ENCODE measurements at places on chromosomes 11 and 22. TPM values are rescaled to one million over a fixed set of nuclear protein-coding genes. Genes with fewer than 3 reads are reported as not detected.

DNA sequence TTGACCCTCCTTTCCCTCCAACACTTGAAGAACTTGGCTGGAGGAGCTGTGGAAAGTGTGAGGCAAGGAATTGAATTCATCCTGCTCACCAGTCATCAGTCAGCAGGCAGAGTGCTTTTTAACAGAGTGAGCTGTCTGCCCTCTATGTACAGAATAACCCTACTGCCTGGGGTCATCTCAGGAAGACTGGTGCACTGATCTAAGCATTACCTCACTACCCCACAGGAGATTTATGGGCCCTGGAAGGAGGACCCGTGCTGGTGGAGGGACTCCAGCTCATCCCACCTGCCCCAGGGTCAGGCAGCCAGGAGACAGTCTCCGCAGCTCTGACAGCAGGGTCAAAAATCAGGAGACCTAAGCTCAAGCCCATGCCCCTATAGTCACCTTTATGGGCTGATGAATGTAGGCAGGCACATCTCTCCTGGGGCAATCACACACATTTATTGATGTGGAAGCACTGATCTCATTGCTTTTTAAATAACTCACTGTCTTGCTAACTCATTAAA, 270.8 kb upstream of the SESN3 start:
- no peak for DNase-seq
- no peaks in the 10 kb centered on the region for H3K36me3 ChIP-seq
- no peak overlapping the region for H3K4me3 ChIP-seq
- H3K27ac ChIP-seq = no peak overlapping the region

The MYO7A gene
- total RNA-seq = 4.3 TPM

The FAT3 gene
- 0.66 TPM for total RNA-seq

The LIF gene
- 1.4 TPM for total RNA-seq

- H3K4me1 ChIP-seq = peaks cover 6% of the 10 kb centered on the region
- no peaks in the 10 kb centered on the region for H3K36me3 ChIP-seq
- H3K27me3 ChIP-seq = no peaks in the 10 kb centered on the region
- H3K4me3 ChIP-seq = no peak overlapping the region
- H3K27ac ChIP-seq = no peak overlapping the region
- no peak for DNase-seq
These were observed 65.9 kb downstream of the MED15 start for GRCh38 chr22:20573176-20573832.

DNA sequence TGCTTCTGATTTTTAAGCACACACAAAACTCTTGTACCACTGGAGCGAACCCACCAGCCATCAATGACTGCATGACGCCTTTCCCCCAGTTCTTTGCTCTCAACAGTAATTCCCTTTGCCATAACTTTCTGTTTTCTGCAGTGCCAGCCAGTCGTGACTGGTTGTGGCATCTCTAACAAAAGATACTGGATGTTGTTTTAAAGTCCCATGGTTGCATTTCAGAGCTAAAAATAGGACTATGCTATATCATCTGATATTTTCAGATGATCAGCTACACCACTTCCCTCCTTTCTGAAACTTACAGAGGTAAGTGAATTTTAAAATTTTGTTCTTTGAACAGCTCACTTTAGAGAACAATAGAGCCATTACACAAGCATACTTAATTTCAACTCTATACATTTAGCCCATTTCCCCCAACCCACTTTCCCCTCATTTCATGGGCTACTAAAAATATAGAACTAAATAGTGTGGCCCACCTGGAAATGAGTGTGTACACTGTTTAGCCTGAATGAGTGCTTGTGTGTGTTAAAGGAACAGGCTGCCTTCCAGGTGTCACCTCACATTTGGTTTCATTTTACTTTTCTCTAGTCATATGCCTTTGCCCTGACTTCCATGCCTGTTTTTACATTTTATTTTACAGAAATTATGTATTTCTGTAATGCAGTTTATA, 136.9 kb upstream of the ZC3H12C start:
- H3K4me3 ChIP-seq = no peak overlapping the region
- peaks cover 3% of the 10 kb centered on the region for H3K27me3 ChIP-seq
- H3K36me3 ChIP-seq = no peaks in the 10 kb centered on the region
- H3K4me1 ChIP-seq = no peaks in the 10 kb centered on the region

- no peaks in the 10 kb centered on the region for H3K36me3 ChIP-seq
- peak overlapping the region; percentile 95 for H3K27ac ChIP-seq
- DNase-seq = no peak
- H3K4me3 ChIP-seq = no peak overlapping the region
These were observed 56.6 kb upstream of the PRDM11 start for GRCh38 chr11:45089676-45090499.

GRCh38 chr22:38246692-38247091, 26.1 kb downstream of the TMEM184B start:
- DNase-seq = peak; percentile 50
- peak overlapping the region; percentile 82 for H3K27ac ChIP-seq
- H3K36me3 ChIP-seq = no peaks in the 10 kb centered on the region
- no peaks in the 10 kb centered on the region for H3K4me1 ChIP-seq
- no peak overlapping the region for H3K4me3 ChIP-seq
- H3K27me3 ChIP-seq = no peaks in the 10 kb centered on the region

GRCh38 chr11:19753451-19754106, 40.9 kb downstream of the NAV2 start:
- no peak for DNase-seq
- H3K27me3 ChIP-seq = no peaks in the 10 kb centered on the region
- no peak overlapping the region for H3K27ac ChIP-seq
- H3K36me3 ChIP-seq = no peaks in the 10 kb centered on the region
- no peak overlapping the region for H3K4me3 ChIP-seq

DNA sequence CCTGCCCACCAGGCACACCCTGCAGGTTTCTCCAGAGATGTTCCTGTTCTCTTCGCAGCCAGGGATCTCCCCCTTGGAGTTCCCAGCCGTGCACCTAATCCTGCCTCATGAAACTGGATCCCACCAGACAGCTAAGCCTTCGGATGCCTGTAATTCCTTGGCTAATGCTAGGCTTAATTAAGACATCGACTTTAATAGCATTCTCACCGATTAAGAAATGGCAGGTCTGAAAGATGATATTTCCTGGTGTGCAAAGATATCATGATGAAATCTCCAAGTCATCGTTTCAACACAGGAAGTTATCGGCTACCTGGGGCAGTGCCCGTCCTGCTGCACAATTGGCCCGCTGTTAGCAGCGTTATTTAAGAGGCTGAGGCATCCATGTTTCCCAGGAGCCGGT, 41.5 kb upstream of the CCND1 start:
- H3K4me1 ChIP-seq = no peaks in the 10 kb centered on the region
- no peaks in the 10 kb centered on the region for H3K27me3 ChIP-seq
- H3K36me3 ChIP-seq = no peaks in the 10 kb centered on the region
- no peak overlapping the region for H3K27ac ChIP-seq
- no peak for DNase-seq

DNA sequence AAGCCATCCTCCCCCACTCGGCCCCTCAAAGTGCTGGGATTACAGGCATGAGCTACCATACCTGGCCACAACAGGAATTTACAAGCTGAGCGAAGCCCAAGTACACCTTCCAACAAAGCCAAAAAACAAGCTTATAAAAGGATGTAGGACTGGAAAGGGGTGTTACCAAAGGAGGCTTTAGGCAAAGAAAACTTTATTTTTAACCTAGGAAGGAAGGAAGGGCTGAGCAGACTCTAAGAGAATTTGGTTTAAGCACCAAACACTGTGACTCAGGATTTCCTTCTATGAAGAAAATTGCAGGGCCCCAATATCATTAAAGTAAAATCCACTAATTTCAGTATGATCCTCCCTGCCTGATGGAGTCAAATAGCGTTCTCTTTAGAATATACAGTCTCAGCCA, 12.1 kb downstream of the DENND5A start:
- H3K4me1 ChIP-seq = no peaks in the 10 kb centered on the region
- H3K27ac ChIP-seq = no peak overlapping the region
- DNase-seq = no peak
- no peak overlapping the region for H3K4me3 ChIP-seq
- H3K27me3 ChIP-seq = no peaks in the 10 kb centered on the region

DNA sequence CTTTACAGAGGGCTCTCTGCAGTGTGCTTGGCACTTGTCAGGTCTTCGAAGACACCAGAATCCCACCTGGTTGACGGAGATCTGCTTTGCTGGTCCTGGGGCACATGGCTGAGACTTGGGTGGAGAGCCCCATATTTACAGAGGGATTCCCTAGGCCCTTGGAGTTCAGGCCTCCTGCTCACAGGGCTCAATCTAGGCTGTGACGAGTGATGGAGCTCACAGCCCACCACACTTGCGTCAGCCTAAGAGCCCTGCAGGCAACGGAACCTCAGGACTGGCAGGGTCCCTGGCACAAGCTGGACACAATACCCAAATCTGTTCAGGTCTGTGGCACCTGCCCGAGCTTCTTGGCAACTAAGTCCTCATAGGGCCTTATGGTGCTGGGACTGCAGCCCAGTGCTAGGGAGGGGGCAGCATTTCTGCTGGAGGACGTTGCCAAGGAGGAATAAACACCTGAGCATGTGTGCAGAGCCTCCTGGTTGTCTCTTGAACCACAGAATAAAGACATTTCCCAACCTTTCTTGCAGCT, 59.1 kb downstream of the KCNC1 start:
- no peak for DNase-seq
- no peaks in the 10 kb centered on the region for H3K27me3 ChIP-seq
- H3K4me3 ChIP-seq = no peak overlapping the region
- no peak overlapping the region for H3K27ac ChIP-seq
- no peaks in the 10 kb centered on the region for H3K4me1 ChIP-seq

The RFPL2 gene
- not detected for total RNA-seq

GRCh38 chr11:46445920-46446771, 54.6 kb upstream of the CHRM4 start:
- no peaks in the 10 kb centered on the region for H3K4me1 ChIP-seq
- no peak for DNase-seq
- H3K27me3 ChIP-seq = no peaks in the 10 kb centered on the region

GRCh38 chr22:45562537-45563361, 60.1 kb downstream of the FBLN1 start:
- no peaks in the 10 kb centered on the region for H3K36me3 ChIP-seq
- no peaks in the 10 kb centered on the region for H3K4me1 ChIP-seq
- H3K4me3 ChIP-seq = no peak overlapping the region
- H3K27me3 ChIP-seq = no peaks in the 10 kb centered on the region
- no peak for DNase-seq

GRCh38 chr22:27476729-27477128, 324.8 kb downstream of the MN1 start:
- H3K4me1 ChIP-seq = peaks cover 10% of the 10 kb centered on the region
- peak overlapping the region; percentile 71 for H3K27ac ChIP-seq
- H3K36me3 ChIP-seq = no peaks in the 10 kb centered on the region
- H3K27me3 ChIP-seq = no peaks in the 10 kb centered on the region
- DNase-seq = peak; percentile 64
- no peak overlapping the region for H3K4me3 ChIP-seq

DNA sequence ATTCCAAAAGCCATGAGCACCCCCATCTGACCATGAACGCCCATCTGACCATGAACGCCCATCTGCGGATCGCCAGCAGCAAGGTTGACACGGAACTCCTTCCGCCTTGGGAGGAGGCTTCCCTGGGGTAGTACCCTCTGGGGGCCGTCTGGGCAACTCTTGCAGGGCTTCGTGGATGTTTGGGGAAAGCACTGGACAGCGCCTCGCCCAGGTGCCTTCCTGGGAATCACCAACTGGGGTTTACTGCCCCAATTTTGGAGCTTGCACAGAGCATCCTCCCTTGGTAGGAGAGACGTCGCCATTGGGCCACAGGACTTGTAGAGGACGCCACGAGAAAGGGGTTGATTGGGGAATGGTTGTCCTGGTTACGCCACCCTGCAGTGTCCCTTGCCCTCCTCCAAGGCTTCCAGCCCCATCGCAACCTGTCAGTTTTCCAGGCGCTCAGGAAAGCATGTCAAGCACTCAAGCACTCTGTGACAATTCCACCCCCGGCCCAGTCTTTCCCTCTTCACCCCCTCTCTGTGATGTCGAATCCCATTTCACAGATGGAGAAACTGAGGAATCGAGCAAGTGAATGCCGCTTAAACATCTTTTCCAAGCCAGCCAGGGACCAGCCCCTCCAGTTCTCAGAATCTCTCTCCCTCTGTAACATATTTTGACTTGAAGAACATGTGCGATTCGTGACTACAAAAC, 914 bp upstream of the PRDM11 start:
- no peaks in the 10 kb centered on the region for H3K27me3 ChIP-seq
- no peak for DNase-seq
- peaks cover 5% of the 10 kb centered on the region for H3K4me1 ChIP-seq

DNA sequence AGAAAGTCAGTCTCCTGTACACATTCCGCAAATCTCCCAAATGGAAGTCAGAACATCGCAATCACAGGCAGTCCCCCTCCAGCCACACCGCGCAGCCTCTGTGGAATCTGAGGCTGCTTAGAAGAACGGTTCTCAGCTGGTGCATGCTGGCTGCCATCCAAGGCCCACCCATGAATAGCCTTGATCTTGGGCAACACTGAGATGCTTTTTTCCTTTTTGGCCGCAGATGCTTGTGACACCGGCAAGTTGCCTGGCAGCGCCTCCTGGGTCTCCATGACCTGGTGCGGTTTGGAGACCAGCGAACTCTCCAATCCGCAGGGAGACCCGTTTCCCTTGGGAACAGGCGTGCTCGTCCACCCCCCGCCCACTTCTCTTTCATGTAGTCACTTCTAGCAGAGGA, 26.3 kb upstream of the PHF21B start:
- peaks cover 22% of the 10 kb centered on the region for H3K27me3 ChIP-seq
- H3K4me3 ChIP-seq = no peak overlapping the region
- no peaks in the 10 kb centered on the region for H3K36me3 ChIP-seq
- no peak for DNase-seq

The ADAMTS8 gene
- total RNA-seq = 0.44 TPM

All from breast epithelium (tissue), 4 donors.